ENCODE measurements at places on chromosomes 12 and 14.
A peak's percentile ranks its signal among the peaks of the same experiment; 100 is the strongest.

GRCh38 chr12:11839091-11839641 lies 189.7 kb downstream of the ETV6 start:
- no peak overlapping the region for H3K4me3 ChIP-seq
- H3K27me3 ChIP-seq, result no peaks in the 10 kb centered on the region
- H3K27ac ChIP-seq, result peak overlapping the region; percentile 89
- peaks cover 4% of the 10 kb centered on the region for H3K4me1 ChIP-seq
- H3K36me3 ChIP-seq, result peaks cover 9% of the 10 kb centered on the region

GRCh38 chr14:57080691-57081090 lies 188.0 kb downstream of the EXOC5 start:
- no peak for DNase-seq
- H3K4me1 ChIP-seq, result no peaks in the 10 kb centered on the region
- no peaks in the 10 kb centered on the region for H3K36me3 ChIP-seq
- no peak overlapping the region for H3K27ac ChIP-seq

DNA sequence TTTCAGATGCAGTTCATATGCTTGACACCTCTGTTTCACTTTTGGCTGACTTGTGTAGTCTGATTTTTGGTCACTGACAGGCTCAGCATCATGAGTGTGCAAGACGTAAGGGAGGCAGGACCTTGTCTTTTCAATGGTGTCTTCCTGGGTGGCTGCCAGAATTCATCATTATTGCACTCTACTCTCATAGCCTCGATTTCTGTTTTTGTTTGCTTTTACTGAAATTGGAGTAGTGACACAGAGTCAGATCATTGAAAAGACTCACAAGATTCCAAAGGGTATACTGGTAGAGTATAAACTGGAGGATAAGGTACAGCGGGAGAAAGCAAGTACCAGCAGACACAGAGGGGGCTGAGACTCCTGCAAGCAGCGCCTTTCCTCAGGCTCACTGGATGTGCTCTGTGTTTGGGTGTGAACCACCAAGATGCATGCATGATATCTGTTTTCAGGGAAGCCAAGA lies 126.3 kb upstream of the FGD4 start:
- H3K36me3 ChIP-seq, result no peaks in the 10 kb centered on the region
- DNase-seq, result no peak
- no peaks in the 10 kb centered on the region for H3K27me3 ChIP-seq
- H3K4me3 ChIP-seq, result no peak overlapping the region

DNA sequence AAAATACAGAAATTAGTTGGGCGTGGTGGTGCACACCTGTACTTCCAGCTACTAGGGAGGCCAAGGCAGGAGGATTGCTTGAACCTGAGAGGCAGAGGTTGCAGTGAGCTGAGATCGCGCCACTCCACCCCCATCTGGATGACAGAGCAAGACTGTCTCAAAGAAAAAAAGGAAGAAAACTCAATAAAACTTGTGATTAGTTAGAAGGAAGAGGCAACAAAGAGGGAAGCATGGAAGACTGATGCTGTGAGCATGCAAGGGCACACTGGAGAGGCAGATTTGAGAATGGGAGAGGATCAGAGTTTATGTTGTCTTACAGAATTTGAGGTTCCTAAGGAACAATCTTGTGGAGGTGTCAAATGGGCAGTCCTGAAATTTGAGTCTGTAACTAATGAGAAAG lies 2.8 kb upstream of the ZC2HC1C start:
- H3K27ac ChIP-seq, result no peak overlapping the region
- no peak for DNase-seq
- no peaks in the 10 kb centered on the region for H3K36me3 ChIP-seq
- no peaks in the 10 kb centered on the region for H3K27me3 ChIP-seq

DNA sequence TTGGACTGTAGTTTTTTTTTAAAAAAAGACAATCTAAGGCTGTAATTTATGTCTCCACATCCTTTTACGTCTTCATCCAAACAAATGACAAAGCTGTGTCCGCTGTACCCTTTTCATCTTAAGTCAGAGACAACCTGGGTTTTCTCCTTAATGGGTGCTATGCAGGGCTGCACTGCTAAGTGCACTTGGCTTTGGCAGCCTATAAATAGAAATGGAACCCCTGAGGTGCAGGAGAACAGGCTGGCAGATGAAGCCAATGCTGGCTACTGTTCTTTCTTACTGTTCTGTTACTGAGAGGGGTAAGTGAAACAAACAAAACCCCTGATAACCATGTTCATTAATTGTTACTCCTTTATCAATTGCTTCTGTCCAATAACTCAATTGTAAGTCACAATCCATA lies 47.1 kb upstream of the KICS2 start:
- no peaks in the 10 kb centered on the region for H3K27me3 ChIP-seq
- H3K36me3 ChIP-seq, result no peaks in the 10 kb centered on the region
- H3K27ac ChIP-seq, result no peak overlapping the region
